ENCODE measurements at places on chromosomes 13 and 19. TPM values are rescaled to one million over a fixed set of nuclear protein-coding genes. Genes with fewer than 3 reads are reported as not detected.
A peak's percentile ranks its signal among the peaks of the same experiment; 100 is the strongest.

DNA sequence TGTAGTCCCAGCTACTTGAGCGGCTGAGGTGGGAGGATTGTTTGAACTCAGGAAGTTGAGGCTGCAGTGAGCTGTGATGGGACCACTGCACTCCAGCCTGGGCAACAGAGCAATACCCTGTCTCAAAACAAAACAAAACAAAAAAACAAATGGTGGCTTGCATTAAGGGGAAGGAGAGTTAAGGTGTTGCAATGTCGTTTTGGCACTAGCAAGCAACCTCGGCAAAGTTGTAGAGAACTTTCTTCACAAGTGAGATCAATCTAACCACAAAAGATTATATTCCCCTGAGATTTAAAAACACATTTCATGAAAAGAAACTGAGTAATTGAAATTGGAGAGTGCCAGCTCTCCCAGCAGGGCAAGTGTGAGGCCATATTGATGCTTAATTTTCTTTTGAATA lies 153.7 kb downstream of the KLF5 start:
- no peak for DNase-seq

Gene IGSF23
- not detected for total RNA-seq

- DNase-seq, result no peak
Measured at GRCh38 chr13:35470671-35471661, 5.5 kb downstream of the MAB21L1 start.

- no peak for DNase-seq
Measured at GRCh38 chr13:113493315-113493951, 2.9 kb upstream of the DCUN1D2 start.

Gene CYP4F2
- total RNA-seq, result not detected

Gene SYNGR4
- not detected for total RNA-seq

- DNase-seq, result no peak
Measured at GRCh38 chr19:10984166-10984735, 23.4 kb downstream of the SMARCA4 start.

- no peak for DNase-seq
Measured at GRCh38 chr19:48619692-48620585, 633 bp downstream of the SPHK2 start.

DNA sequence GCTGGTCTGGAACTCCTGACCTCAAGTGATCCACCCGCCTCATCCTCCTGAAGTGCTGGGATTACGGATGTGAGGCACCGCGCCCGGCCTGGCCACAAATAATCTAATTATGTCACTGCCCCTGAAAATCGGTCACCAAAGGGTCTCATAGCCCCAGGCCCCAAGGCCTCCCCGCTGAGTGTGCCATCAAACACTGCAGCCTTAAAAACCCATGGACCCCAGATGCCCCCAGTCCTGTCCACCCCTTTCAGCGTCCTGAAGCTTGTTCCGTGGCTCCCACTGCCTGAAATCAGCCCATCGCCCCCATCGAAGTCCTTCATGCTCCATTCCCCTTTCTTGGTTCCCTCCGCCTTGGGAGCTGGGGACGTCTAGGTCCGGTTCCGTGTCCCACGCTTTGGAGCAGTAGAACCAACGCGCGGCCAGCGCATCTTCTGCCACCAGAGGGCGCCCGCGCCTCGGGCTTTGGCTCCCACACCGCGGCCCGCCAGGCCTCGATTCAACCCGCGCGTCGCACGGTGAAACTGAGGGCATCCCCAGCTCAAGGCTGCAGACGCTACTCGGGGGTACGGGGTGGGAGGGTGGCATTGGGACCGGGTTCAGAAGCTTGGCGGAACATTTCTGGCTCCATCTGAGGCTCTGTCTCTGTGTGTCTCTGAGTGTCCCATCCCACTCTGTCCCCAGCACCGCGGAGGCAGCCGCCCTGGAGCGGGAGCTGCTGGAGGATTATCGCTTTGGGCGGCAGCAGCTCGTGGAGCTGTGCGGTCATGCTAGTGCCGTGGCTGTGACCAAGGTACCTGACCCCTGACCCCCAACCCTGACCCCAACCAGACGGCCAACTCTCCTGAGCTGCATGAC lies 3.5 kb downstream of the YJEFN3 start:
- peak; percentile 75 for DNase-seq

- no peak for DNase-seq
Measured at GRCh38 chr13:27578121-27579030, 42.0 kb downstream of the LNX2 start.

Gene VN1R4
- total RNA-seq, result not detected
